ENCODE measurements at places on chromosomes 6 and 20. TPM values are rescaled to one million over a fixed set of nuclear protein-coding genes. Genes with fewer than 3 reads are reported as not detected.

DNA sequence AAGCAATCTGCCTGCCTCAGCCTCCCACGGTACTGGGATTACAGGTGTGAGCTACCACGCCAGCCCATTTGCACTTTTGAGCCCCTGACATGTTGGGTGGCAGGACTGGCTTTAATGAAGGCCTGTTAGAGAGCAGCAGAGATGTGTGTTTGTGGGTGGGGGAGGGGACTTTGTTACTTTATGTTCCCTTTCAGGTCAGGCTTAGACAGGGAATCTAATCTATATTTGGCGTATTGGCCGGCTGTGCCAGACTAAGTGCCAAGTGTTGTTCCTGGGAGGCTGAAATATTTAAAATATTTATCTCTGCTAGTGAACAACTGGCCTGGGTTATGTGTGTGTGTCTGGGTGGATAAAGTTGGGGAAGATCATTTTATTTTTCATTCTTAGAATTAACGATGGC is 6.1 kb downstream of the GMPR start:
- no peak for DNase-seq

- DNase-seq: no peak
These were observed 62.0 kb downstream of the IYD start for GRCh38 chr6:150430815-150431214.

GRCh38 chr6:1716868-1717267 is 107.2 kb downstream of the FOXC1 start:
- DNase-seq: no peak

DNA sequence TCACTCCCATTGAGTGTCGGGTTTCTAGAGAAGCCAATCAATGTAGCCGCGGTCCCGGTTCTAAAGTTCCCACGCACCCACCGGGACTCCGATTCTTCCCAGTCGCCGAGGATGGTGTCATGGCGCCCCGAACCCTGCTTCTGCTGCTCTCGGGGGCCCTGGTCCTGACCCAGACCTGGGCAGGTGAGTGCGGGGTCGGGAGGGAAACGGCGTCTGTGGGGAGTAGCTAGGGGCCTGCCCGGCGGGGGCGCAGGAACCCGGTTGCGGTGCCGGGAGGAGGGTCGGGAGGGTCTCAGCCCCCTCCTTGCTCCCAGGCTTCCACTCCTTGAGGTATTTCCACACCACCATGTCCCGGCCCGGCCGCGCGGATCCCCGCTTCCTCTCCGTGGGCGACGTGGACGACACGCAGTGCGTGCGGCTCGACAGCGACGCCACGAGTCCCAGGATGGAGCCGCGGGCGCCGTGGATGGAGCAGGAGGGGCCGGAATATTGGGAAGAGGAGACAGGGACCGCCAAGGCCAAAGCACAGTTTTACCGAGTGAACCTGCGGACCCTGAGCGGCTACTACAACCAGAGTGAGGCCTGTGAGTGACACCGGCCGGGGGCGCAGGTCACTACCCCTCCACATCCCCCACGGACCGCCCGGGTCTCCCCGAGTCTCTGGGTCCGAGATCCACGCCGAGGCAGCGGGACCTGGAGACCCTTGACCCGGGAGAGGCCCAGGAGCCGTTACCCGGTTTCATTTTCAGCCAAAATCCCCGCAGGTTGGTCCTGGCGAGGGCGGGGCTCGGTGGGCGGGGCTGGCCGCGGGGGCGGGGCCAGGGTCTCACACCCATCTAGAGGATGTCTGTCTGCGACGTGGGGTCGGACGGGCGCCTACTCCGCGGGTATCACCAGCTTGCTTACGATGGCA is 35.2 kb upstream of the HLA-G start:
- DNase-seq: no peak

DNA sequence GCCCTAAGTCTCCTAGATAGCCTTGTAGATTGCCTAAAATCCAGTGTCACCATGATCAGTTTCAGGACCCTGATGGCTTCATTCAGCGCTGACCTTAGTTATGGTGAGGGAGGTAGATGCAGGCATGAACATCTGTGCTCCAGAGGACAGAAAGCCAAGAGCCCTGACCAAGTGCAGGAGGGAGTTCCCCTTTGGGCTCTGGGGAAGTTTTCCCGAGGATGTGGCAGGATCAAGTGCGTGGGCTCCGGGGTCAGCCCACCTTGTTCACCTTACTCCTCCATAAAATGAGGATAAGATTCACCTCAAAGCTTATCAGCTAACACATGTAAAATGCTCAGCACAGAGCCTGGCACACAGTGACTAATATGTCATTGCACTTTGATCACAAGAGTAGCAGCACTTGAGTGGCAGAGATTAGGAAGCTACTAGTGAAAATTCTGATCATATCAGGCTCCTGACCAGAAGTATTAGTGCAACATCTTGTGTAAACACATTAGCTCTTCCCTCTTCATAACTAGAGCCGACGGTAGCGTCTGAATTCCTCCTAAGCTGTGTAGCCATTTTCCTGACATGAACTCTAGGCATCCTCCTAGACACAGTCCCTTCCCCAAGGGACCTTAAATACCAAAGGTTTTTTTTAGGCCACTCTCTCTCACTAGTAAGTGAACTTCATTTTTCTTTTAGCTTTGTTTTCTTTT is 125.2 kb downstream of the SULF2 start:
- no peak for DNase-seq

DNA sequence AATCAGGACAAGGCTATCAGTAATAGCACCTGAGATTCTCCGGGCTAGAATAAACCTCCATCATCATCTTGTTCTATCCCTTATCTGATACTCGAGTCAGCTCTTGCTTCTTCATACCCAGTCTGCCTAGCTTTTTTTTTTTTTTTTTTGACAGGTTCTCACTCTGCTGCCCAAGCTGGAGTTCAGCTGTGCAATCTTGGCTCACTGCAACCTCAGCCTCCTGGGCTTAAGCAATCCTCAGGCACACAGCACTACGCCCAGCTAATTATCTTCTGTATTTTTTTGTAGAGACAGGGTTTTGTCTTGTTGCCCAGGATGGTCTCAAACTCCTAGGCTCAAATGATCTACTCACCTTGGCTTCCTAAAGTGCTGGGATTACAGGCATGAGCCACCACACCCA is 19.5 kb downstream of the SRSF6 start:
- DNase-seq: no peak

DNA sequence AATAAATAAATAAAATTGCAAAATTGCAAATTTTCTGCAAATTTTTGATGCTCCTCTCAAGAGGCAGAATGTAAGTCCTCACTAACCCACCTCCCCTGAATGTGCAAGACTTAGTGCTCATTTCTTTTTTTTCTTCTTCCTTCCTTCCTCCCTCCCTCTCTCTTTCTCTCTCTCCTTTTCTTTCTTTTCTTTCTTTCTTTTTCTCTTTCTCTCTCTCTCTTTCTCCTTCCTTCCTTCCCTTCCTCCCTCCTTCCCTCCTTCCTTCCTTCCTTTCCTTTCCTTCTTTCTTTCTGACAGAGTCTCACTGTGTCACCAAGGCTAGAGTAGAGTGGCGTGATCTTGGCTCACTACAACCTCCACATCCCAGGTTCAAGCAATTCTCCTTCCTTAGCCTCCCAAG is 60.1 kb downstream of the ZNF217 start:
- DNase-seq: no peak

GRCh38 chr6:3231247-3232016 is 4.0 kb upstream of the TUBB2B start:
- DNase-seq: no peak

DNA sequence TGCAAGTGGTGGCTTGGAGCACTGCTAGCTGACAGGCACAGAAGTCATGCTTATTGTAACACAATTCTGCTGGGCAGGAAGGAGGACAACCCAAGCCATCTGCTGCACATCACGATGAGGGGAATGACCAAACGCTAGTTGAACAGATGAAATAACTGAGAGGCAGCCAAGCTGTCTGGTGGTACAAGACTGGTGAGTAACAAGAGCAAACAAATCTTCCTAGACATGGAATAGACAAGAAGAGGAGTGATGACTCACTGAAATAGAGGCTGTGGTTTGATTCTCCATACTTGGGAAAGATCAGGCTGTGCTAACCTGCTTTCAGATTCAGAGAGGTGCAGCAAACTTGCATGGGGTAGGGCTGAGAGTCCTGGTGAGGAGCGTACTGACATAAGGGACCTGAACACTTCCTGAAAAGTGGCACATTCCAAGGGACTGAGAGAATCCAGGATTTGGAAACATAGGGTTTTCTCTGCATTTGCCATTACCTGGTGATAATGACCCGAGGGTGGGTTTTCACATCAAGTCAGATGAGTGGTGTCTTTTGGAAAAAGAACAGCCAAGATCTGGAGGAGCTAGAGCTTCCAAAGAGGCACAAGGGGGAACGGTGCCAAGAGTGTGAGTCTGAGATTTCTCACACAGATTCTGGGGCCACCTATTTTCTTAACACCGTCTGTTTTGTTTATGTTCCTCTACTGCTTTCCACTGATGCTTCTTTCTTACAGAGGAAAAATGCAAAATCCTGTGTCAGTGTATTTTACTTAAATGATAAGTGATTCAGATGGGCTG is 60.0 kb downstream of the PRL start:
- DNase-seq: no peak

- no peak for DNase-seq
These were observed 181.9 kb downstream of the TMEM200A start for GRCh38 chr6:130547723-130548122.

DNA sequence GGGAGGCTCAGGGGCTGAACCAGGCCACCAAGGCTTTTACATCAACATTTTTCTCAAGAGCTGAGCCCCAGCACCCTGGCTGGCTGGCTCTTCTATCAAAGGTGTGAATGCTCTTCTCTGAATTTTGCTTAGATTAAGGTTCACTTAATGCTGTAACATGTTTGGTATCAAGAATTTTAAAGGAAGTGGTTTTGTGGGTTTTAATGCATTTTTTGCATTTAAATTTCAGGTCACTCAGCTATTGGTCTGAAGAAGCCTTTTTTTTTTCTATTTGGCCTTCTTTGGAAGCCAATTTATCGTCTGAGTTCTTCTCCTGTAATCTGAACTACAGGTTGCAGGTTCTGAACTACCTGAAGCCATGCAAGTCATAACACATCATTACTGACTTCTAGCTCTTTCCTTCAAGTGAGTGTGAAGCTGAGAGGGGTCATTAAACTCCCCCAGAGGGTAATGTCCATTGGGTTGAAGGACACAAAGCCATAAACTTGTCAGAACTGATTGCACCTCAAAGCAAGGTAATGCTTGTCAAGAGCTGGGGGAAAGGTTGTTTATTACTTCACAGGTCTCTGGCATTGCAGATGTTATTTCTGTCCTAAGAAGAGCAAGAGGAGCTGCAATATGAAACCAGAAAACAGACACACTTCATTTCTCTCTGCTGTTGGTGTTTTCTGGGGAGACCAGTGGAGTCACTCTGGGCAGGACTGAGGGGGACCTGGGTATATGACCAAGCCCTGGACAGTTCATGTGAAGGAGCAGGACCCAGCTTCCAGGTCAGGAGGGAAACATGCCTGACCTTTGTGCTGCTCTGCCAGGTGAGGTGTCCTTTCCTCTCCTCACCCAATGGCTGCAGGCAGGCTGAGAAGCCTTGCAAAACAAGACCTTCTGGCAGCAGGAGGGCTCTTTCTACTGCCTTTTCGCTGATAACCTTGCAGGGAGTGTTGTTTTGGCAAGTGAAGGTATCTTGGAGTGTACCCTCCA is 26.1 kb upstream of the NEDD9 start:
- no peak for DNase-seq

GRCh38 chr6:80478030-80478429 is 371.6 kb downstream of the BCKDHB start:
- DNase-seq: no peak

GRCh38 chr6:166008441-166009369 is 158.9 kb downstream of the TBXT start:
- DNase-seq: no peak

GRCh38 chr20:63895952-63896263 is 982 bp downstream of the DNAJC5 start:
- DNase-seq: peak; percentile 37

- DNase-seq: no peak
These were observed 266.7 kb upstream of the THEMIS start for GRCh38 chr6:128167552-128167951.

DNA sequence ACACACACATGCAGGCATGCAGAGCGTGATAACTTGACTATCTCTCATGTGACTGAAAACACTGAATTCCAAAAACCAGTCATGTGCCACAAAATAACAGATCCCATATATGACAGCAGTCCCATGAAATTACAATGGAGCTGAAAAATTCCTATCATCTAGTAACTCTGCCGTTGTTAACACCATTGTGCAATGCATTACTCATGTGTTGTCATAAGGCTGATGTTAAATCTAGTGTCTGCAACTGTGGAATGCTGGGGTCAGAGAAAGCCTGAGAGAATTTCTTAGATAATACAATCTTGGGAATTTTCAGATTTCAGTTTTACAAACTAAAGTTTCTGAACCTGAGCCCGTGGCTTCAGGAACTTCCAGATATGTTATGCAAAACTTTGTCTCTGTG is 70.2 kb downstream of the LYRM4 start:
- DNase-seq: no peak

DNA sequence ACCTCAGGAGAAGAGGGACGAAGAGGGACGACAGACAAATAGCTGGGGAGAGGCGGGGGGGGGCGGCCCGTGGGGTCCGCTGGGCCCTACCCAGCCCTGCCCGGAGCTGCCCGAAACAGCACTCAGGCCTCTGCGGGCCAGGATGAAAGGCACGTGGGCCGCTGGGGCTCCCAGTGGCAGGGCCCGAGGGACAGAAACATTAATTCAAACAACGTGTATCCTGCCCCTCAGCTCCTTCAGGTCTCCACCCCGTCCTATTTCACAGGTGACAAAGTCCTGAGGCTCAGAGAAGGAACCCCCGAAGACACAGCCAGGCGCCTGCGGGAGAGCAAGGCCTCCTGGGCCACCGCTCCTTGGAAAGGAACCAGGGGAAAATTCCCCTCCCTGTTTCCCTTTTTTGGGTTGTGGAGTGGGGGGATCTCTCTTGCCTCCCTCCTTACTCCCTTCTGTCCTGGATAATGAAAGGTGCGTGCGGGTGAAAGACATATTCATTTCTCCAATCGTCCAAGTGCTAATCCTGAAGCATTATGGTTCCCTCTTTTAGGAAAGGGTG is 93.3 kb downstream of the RNASET2 start:
- DNase-seq: no peak

DNA sequence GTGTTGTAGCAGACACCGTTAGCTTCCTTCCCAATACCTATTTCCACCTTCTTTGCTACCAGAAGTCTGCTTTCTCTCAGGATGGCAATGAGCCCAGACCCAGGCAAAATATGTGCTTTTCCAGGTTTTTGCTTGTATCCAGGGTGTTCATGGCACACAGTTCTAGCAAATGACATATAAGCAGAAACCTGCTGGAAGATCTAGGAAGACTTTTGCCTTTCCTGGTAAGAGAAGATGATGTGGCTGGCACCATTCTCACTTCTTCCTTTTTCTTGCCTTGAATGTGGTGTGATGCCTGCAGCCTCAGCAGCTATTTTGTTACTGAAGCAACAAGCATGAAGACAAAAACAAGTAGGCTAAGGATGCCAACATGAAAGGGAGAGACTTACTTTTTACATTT is 19.2 kb upstream of the TBC1D22B start:
- no peak for DNase-seq

ZBTB12 gene
- 4.8 TPM for total RNA-seq

DEFB132 gene
- total RNA-seq: not detected

RBBP8NL gene
- total RNA-seq: 0.69 TPM

TXLNB gene
- total RNA-seq: 8.0 TPM

CLIC5 gene
- total RNA-seq: 4.3 TPM

Data from urinary bladder (tissue), 4 donors.